ENCODE measurements at places on chromosomes 3 and 15. TPM values are rescaled to one million over a fixed set of nuclear protein-coding genes. Genes with fewer than 3 reads are reported as not detected.

- no peak for DNase-seq
Observed at GRCh38 chr3:126057501-126057819, 26.5 kb downstream of the SLC41A3 start.

- no peak for DNase-seq
Observed at GRCh38 chr3:184639351-184639750, 72.5 kb downstream of the MAGEF1 start.

GRCh38 chr3:170531054-170531453, 54.8 kb downstream of the SLC7A14 start:
- DNase-seq = no peak

GRCh38 chr15:58423831-58424608, 7.8 kb upstream of the LIPC start:
- DNase-seq = no peak

Gene DUOXA2
- not detected for total RNA-seq
